ENCODE measurements at places on chromosomes 2 and 18.

- no peak for DNase-seq
Observed at GRCh38 chr2:151837926-151838325, 9.7 kb upstream of the ARL5A start.

GRCh38 chr18:61833978-61834377 is 58.8 kb downstream of the RNF152 start:
- no peak for DNase-seq

DNA sequence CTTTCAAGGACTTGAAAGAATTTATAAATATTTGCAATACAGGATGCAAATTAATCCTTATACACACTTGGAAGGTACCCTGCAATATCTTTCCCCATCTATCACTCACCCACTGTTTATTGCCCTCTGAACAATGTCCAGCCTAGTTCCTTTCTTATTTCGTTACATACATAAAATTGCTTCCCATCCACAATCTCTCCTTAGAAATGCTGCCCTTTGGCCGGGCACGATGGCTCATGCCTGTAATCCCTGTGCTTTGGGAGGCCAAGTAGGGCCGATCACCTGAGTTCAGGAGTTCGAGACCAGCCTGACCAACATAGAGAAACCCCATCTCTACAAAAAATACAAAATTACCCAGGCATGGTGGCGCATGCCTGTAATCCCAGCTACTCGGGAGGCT is 41.2 kb upstream of the ATP8B1 start:
- DNase-seq = no peak

DNA sequence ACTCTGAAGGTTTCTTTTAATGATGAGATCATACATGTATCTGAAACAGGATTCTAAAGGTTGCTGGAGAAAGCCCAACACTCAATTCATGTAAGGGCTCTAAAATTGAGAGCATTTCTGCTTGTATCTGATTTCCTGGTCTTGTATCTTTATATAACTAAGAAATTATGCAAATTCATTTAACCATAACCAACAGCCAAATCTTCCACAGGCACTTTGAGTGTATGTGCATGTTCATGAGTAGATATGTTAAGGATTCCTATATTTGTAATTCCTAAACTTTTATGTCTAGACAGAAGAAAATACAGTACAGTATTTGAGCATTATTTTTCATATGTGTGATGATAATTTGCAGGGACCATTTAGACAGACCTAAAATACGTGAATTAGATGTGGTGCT is 20.4 kb upstream of the PELI1 start:
- no peak for DNase-seq

DNA sequence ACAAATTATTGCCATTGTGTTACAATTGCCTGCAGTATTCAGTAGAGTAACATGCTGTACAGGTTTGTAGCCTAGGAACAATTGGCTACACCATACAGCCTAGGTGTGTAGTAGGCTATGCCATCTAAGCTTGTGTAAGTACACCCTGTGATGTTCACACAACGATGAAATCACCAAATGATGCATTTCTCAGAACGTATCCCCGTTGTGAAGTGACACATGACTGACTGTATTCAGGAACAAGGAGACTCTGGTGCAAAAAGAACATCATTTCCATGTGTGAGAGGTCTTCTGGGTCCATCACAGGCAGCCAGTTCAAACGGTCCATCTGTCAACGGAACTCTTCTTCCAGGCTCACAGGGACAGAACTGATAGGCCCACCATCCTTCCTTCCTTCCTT is 263.7 kb downstream of the ANAPC1 start:
- DNase-seq = no peak

DNA sequence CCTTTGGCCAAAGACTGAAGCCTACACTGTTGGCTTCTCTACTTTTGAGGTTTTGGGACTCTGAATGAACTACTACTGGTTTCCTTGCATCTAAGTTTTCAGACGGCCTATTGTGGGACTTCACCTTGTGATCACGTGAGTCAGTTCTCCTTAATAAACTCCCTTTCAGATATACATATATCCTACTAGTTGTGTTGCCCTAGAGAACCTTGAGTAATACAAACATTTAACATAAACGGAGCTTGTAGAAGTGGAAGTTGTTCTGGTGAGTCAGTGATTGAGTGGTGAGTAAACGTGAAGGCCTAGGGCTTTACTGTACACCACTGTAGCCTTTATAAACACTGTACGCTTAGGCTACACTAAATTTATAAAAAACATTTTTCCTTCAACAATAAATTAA is 107.2 kb upstream of the CDH2 start:
- no peak for DNase-seq

GRCh38 chr18:32167980-32168730 is 21.7 kb upstream of the MEP1B start:
- DNase-seq = no peak

GRCh38 chr2:122168799-122169198 is 413.3 kb downstream of the TSN start:
- DNase-seq = no peak

DNA sequence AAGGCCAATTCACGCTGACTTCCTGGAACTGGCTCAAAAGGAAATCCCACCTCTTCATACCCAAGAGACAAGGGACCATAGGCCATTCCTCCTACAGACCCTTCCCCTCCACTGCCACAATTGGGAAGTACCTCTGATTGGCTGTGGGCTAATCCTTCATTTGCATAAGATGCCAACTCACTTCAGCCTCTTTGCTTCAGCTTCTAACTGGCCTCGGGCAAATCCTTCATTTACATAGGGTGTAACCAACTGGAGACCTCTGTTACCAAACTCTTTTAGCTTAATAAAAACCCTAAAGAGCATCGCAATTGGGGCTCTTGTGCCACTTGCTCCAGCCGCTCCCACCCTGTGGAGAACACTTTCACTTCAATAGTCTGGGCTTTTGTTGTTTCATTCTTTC is 38.2 kb downstream of the MC2R start:
- DNase-seq = no peak

- no peak for DNase-seq
Observed at GRCh38 chr2:70321370-70321769, 19.5 kb upstream of the FAM136A start.

- DNase-seq = no peak
Observed at GRCh38 chr2:168350380-168350779, 103.0 kb upstream of the STK39 start.

- peak; percentile 87 for DNase-seq
Observed at GRCh38 chr2:28583899-28584553, 88.2 kb downstream of the PLB1 start.

GRCh38 chr2:196884368-196884767 is 42.1 kb downstream of the PGAP1 start:
- no peak for DNase-seq

GRCh38 chr2:41926614-41927580 is 120.9 kb upstream of the PKDCC start:
- DNase-seq = no peak

Data from H54 (cell line).